ENCODE measurements at places on chromosomes 4 and X.
A peak's percentile ranks its signal among the peaks of the same experiment; 100 is the strongest.

GRCh38 chrX:104255465-104255864 is 732 bp upstream of the ESX1 start:
- DNase-seq = no peak

GRCh38 chrX:134669378-134670098 is 11.3 kb upstream of the PLAC1 start:
- DNase-seq = no peak

DNA sequence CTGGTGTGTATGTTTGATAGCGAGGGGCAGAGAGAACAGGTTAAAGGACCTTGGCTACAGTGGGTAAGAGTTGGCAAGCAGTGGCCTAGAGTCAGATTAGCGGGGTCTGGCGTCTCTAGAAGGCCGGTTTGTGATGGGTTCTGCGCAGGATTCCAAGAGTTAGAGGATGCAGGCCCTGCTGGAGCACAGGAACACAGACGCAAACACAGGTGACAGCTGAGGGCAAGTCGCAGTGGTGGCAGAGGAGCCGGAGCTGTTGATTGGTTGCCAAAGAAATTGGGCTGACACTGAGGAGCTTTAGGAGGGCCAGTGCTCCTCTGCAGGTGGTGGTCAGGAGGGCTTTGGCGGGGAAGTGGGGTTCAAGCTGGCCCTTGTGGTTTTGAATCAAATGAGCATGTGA is 3.8 kb downstream of the TADA2B start:
- no peak for DNase-seq

DNA sequence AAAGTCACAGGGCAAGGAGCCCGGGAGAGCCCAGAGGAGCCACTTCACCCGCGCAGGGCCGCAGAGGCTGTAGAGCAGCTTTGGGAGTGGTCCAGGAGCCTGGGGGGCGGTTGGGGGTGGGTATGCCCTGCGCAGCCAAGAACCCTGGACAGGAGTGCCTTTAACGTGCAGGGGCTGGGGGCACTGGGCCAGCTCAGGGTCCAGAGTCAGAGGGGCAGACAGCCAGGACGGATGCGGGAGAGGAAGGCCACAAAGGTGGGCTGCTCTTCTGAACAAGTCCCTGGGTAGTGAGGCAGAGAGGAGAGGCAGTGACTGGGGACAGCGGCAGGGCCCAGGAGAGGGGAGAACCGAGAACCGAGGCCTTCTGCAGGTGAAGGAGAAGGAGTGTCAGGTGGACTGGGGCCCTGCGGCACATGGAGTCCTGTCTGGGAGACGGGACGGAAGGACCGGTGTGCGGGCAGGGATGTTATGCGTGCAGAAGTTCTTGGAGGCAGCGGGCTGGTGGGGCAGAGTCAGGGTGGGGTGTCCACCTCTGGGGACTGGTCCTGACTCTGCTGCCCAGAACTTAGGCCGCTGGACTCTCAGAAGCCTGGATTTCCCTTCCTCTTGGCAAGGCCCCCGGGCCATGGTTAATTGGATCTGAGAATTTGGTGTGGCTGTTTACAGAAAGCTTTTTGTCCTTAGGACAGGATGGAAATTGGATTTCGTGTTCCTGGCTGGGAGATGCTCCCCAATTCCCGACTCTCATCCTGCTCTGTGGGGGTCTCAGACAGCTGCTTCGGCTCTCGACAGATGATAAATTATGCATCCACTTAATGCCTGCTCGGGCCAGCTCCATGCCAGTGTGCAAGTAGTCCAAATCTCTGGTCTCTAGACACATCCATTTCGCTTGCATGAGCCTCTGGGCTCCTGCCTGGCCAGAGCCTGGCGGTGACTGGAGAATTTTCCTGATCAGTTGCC is 31.9 kb downstream of the ADRA2C start:
- DNase-seq = no peak

GRCh38 chrX:9071031-9071650 is 37.2 kb upstream of the FAM9B start:
- no peak for DNase-seq

- no peak for DNase-seq
These were observed 15.5 kb downstream of the FRMPD4 start for GRCh38 chrX:12153741-12154140.

DNA sequence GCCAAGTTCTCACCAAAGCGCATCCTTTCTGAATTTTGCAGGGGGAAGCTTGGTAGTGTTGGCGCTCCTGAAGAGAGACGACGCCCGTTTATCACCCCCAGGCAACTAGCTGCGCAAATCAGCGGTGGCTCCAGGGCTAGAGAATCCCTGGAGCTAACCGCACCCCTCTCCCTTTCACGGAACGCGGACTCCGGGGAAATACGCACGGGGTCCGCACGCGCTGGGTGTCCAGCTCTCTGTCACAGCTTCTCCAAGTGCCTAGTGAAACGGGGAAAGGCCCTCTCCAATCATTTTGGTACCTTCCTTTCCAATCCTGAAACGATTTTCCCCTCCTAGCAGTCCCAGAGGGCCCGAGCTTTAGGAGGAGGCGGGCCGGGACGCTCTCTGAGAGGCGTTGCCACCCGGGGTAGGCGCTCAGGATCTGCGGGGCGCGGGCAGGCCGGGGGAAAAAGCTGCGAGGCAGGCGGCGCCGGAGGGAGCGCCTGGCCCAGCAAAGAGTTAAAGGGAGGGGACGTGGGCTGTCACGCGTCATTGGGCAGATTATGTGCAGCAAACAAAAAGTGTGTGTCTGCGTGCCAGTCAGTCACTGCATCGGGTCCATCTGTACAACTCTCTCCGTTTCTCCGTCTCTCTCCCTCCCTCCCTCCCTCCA is at the start of gene PRDM8:
Gene PRDM8 (plus strand): TSS at position 582 of the 652 bp plus-strand sequence. CDS start 2,578 bp downstream, outside the sequence.
- DNase-seq = peak; percentile 25

DNA sequence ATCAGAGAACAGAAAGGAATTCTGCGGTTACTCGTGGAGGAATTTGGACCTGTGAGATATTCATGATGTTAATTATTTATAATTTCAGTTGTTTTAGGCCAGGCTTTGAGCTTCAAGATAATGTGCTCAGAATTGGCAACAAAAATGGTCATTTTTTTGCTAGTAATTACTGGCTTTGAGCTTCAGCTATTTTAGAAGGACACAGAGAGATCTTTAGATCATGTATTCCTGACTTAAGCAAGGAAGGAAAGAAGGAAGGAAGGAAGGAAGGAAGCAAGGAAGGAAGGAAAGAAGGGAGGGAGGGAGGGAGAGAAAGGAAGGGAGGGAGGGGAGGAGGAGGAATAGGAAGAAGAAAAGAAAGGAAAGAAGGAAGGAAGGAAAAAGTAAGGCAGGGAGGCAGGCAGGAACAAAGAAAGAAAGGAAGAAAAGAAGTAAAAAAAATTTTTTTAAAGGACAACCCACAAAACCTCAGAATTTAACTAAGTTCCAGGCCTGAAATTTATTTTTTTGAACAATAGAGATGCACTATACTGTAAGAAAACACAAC is 277.9 kb upstream of the KLF3 start:
- no peak for DNase-seq

DNA sequence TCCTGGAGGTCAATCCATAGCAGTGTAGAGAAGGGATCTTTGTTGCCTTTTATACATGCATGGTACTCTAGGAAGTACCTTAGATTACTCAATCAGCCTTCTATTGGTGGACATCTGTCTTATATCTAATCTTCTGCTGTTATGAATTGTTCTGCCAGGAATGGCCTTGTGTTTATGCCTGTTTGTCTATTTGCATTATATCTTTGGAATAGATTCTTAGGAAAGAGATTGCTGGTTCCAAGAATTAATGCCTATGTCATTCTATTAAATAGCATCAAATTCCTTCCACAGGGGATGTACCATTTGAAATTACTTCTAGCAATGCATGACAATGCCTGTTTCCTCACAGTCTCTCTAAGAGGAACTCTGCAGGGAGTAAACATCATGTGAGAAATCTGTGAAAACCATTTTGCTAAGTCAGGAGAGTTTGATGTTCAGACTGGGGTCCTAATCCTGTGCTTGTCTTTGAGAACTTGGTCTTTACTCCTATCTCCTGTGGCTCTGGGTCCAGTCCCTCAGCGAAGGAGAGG is 42.5 kb downstream of the BEX3 start:
- no peak for DNase-seq

DNA sequence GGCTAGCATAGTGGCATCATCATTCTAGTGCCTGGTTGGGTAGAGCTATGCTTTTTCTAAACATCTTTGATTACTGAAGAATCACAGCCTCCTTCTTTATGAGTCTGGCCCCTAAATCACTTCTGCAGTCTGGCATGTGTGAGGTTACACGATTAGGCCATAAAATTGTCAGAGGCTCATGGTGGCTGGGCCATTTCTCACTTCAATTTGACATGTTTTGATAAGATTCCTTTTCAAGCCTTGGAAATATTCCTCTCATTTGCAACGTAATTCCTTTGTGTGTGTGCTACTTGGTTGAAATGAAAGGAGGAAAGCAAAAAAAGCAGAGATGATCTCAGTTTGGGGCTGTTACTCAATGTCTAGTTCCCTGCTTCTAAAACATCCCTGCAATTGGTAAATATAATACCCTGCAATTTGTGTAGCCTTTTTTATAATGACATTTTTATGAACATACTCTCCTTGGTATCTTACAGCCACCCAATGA is 6.2 kb downstream of the CCKAR start:
- DNase-seq = no peak

DNA sequence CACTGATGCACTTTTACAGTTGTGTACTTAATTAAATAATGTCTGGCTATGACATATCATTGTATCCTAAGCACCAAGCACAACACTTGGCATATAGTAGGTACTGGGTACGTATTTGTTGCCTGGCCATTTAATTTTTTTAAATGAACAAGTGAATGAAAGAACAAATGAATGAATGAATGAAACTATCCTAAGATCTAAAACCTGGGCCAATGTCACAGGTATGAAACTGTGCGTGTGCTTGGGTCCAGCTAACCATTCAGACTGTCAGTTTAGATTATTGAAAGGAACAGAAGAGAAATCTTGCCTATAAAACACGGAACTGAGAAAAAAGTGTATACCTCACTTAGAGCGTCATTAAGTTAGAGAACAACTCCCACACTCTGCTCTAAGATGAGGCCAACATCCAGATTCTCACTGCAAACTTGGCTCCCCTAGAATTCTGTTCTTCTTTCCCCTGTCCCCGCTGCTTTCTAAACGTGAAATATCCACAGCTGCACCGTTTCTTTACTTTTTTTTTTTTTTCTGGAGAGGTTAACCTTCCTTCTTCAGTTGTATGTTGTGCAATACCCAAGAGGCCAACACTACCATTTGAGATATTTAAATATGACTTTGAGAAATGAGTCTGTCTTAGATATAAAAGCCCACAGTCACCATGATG is 17.3 kb upstream of the SEL1L3 start:
- no peak for DNase-seq

DNA sequence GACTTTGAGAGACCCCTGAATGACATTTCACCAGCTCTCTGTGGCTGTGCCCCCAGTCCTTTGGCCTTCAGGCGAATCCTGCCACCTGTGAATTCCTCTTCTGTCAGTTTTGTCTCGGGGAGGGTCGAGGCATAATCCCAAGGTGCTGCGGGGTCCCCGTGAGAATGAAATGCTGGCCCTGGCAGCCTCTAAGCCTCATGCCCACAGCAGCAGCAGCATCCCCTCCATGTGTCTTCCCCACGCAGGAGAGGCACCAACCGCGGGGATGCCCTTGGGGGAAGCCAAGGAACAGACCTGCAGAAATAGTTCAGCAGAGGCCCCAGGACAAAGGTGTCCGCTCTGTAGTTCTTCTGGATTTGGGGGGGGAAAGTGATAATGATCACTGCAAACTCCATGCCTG is 104.8 kb downstream of the PHKA2 start:
- DNase-seq = no peak

DNA sequence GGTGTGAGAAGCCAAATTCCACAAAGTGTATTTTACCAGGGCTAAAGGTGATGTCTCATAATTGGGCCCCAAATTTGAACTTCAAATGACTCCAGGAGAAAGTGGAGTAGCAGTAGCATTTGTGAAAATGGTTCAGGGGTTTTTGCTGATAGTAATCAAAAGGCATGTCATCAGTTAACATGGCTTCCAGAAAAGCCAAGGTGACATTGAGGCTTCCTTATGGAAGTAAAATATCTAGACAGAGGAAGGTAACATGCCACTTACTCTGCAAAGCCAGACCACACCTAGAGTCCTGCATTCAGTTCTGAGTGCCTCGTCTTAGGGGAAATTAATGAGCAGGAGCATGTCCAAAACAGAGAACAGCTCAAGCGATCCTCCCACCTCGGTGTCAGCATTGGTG is 2.2 kb upstream of the RPL36A start:
- DNase-seq = no peak

DNA sequence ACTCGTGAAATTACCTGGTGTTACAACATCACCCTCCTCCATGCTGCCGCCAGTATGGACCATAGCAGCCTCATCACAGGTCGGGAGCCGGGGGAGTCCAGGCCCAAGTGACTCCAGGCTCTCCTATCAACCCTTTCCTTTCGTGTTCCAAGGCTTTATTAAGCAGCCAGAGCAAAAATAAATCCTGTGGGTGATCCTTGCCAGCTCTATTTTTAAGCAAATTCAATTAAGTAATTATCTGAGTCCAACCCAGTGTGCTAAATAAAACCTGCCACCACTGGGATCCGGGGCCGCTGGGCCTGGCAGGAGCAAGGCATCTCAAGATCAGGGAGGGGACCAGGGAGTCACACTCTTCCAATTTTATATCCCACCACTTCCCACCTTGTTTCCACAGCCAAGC is 80.7 kb upstream of the PRPS1 start:
- no peak for DNase-seq

DNA sequence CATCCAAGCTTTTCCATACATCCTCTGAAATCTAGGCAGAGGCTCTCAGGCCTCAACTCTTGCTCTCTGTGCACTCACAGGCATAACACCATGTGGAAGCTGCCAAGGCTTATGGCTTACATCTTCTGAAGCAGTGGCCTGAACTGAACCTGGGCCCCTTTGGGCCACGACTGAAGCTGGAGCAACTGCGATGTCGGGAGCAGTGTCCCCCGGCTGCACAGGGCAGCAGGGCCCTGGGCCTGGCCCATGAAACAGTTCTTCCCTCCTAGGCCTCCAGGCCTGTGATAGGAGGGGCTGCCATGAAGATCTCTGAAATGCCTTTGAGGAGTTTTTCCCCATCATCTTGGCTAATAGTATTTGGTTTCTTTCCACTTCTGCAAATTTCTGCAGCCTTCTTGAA is 39.2 kb downstream of the PRRG1 start:
- no peak for DNase-seq

GRCh38 chr4:87117732-87118075 is 102.7 kb downstream of the KLHL8 start:
- no peak for DNase-seq

DNA sequence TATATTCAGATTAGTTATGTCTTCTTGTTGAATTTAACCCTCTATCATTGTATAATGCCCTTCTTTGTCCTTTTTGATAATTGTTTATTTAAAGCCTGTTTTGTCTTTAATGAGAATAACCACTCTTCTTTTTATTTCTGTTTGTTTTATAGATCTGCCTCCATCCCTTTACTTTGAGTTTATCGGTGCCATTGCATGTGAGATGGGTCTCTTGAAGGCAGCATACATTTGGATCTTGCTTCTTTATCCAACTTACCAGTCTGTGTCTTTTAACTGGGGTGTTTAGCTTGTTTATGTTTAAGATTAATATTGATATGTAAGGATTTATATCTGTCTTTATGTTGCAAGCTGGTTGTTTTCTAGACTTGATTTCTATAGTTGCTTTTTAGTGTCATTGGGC is 115.8 kb downstream of the RTL3 start:
- no peak for DNase-seq
